ENCODE measurements at places on chromosomes 3 and 15.

- DNase-seq: no peak
Measured at GRCh38 chr3:42122261-42123011, 31.3 kb downstream of the TRAK1 start.

GRCh38 chr3:108552267-108553159 is 36.7 kb downstream of the CIP2A start:
- peak; percentile 78 for DNase-seq

DNA sequence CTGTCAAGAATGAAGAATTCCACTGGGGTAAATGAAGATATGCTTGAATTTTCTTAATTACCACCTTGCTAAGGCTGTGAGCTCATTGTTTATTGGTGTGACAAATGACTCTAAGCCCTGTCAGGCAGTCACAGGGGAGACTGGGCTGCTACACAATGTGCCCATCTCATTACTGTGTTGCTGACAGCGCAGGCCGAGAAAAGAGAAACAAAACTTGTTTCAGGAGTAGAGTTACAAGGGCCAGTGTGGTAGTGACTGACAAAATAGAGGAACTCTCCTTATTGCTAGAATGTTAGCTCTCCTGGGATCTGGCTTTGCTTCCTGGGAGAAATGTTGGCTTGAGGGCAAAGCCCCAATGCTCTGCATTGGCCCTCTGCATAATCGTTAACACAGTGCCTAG is 130.4 kb upstream of the CRBN start:
- DNase-seq: no peak

- no peak for DNase-seq
Measured at GRCh38 chr3:61924090-61924735, 362.8 kb downstream of the PTPRG start.

DNA sequence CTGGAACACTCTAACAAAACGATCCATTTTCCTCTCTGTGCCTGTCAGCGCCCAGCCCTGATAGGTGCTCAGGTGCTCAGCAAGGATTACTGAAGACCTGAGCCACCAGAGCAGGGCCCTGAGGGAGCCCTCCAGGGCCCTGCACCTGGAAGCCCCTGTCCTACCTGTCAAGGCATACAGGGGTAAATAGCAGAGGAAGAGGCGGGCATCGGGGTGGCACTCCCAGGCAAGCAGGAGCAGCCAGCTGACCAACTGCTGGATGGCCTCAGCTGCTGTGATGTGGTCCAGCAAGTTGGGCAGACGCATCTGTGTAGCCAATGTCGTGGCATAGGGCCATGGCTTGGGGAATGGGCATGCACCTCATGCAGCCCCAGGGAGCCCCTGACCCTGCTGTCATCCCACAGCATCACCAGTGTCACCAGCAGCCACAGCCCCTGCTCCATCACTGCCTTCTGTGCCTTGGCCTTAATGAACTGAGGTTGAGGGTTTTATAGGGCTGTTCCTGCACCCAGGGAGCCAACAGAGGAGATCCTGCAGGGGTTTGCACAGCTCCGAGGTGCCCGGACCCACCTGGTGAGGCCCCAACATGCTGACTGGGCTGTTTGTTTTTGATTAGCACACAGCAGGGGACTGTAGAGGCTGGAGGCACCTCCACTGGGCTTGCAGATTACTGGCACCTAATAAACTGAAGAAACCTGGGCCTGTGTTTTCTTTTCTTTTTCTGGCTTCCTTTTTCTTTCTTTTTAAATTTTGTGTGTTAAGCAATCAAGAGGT is 7.9 kb upstream of the WDR6 start:
- DNase-seq: no peak

DNA sequence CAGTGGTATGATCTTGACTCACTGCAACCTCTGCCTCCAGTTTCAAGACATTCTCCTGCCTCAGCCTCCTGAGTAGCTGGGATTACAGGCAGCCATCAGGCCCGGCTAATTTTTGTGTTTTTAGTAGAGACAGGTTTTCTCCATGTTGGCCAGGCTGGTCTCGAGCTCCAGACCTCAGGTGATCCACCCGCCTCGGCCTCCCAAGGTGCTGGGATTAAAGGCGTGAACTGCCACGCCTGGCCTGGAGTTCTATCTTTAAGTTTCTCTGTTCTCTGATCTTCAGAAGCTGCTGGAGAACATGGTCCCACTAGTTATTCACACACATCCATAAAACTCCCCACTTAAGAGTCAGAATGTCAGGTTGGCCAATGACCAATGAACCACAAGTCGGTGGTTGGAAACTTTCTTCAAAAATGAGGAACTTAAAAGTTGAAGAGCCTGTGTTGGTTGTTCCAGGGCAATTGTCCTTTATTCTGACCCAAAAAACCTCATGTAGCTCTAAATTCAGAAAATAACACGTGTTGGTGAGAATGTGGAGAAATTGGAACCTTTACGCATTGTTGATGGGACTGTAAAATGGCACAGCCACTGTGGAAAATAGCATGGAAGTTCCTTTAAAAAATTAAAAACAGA is 55.9 kb upstream of the PIK3CB start:
- no peak for DNase-seq

GRCh38 chr3:167983583-167983982 is 112.1 kb downstream of the GOLIM4 start:
- DNase-seq: no peak

DNA sequence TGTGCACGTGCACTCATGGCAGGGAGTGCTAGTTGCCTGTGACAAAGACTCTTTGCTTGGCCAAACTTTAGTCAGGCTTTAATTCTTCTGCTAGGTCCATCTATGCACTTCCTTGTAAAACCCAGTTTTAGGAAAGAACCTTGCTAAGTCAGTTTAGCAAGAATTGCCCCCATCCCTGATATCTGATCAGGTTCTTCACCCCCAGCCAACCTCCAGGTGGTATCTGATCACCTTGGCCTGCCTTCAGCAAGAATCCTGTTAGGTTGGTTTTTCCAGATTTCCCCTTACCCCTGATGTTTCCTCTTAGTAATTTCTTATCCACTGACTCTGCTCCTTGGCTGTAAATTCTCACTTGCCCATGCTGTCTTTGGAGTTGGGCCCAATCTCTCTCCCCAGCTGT is 8.4 kb downstream of the HSPBAP1 start:
- no peak for DNase-seq

GRCh38 chr15:57421110-57421509 is 44.8 kb downstream of the CGNL1 start:
- no peak for DNase-seq

Data from fibroblast of lung (primary cell).